ENCODE measurements at places on chromosomes 12 and 14.

GRCh38 chr12:22653791-22654190 is 28.8 kb downstream of the ETNK1 start:
- DNase-seq, result no peak

DNA sequence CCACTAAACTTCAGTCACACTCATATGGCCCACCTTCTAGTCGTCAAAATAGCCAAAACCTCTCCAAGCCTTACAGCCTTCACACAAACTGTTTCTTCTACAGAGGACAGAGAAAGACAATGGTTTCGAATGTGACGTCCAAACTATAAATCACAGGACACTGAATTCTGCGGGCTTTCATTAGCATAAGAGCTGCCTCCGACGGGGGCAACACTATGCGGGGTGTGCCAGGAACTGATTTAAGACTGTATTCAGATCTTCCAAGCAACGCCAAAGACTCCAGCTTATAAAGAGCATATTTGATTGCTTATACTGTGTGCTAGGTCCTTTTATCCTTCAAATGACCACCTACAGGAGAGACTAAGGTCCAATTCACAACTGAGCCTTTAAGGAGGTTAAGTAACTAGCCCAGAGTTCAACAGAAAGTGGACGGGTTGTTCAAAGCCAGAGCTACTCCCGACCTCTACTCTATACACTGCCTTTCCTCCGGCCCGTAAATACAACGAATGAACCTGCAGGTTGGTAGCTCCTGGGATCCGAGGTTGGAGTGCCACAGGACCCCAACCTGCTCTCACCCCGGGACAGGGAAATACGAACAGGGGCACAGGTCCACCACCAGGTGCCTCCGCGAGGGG is 575 bp downstream of the L2HGDH start:
- DNase-seq, result no peak

DNA sequence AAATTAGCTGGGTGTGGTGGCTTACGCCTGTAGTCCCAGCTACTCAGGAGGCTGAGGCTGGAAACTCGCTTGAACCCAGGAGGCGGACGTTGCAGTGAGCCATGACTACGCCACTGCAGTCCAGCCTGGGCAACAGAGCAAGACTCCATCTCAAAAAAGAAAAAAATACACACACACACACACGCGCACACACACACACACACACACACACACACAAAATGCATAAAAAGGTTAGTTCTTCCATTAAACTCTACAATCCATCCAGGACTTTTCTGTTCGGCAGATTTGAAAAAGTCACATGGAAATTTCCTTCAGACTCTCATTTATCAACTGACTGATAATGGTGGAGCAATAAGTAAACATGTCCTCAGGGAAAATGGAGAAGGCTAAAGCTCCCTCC is 9.2 kb upstream of the VPS33A start:
- DNase-seq, result peak; percentile 4

DNA sequence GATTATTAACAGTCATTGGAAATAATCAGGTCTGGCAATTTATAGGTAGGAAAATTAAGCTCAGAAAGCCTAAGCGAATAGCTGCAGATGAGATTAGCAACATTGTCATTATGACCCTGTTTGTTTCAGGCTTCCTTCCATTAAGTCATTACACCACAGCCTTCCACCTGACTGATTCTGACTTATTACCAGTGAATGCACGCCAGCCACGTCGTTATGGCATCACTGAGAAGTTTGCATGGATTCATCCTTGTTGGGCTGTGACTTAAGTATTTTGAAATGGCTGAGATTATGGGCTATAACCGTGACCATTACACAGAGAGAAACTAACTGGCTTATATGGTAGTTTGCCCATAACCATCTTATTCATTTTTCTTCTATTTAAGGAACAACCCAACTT is 18.6 kb downstream of the RASSF8 start:
- no peak for DNase-seq

DNA sequence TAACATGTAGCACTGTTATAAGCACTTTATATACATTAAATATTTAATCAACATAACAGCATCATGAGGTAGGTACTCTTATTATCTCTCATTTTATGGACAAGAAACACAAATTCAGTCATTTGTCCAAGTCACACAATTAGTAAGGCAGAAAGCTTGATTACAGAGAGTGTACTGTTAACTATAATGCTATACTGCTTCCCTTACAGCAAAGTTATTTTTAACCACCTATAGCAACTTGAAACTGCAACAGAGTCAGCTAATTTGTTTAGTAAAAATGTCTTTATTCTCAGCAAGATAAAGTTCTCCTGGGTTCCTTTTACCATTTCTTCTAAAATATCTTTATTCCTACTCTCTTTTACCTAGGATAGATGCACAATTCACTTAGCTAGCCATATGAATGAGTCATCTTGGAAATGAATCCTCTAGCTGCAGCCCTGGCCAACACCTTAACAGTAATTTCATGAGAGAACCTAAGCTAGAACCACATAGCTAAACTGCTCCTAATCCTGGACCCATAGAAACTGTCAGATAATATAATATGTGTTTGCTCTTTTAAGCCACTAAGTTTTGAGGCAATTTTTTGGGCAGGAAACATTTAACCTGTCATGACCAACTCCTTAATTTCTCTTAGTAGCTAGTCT is 90.2 kb upstream of the HECTD1 start:
- no peak for DNase-seq

GRCh38 chr12:52211716-52212585 is 20.1 kb upstream of the KRT80 start:
- no peak for DNase-seq
